ENCODE measurements at places on chromosomes 4 and X.

- no peak for DNase-seq
These were observed 21.4 kb downstream of the SH3RF1 start for GRCh38 chr4:169249214-169249973.

GRCh38 chr4:26496207-26496783 is 6.0 kb upstream of the CCKAR start:
- no peak for DNase-seq

- no peak for DNase-seq
These were observed 63.5 kb downstream of the PDK3 start for GRCh38 chrX:24528605-24529004.

GRCh38 chr4:77148078-77148477 is 8.9 kb upstream of the CCNG2 start:
- peak; percentile 53 for DNase-seq

GRCh38 chr4:4735136-4735750 is 124.2 kb upstream of the MSX1 start:
- DNase-seq = no peak

DNA sequence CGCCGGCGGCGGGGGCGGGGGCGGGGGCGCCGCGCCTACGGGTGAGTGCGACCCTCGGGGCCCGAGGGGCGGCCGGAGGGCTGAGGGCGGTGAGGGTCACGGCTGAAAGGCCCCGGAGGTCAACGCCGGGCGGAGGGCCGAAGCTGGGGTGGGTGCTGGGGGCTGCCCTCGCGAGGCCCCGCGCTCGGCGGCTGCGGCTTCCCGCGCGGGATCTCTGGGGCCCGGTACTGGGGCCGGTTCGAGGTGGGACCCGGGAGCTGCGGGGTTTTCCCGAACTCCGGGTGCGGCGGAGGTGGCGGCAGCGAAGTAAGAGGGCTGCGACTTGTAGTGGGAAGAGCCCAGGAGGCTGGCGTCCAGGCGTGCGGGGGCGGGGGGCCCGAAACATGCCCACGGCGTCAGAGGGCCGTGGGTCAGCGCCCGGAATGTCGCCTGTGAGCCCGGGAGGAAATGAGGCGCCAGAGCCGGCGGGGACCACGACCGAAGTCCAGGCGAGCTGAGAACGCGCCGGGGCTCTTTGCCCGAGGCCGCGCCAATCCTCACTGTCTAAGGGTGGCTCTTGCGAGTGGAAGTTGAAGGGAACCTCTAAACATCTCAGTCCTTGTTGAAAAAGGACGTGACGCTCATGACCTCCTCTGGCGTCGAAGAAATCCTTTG is 407 bp downstream of the IL13RA1 start:
- no peak for DNase-seq

- no peak for DNase-seq
These were observed 1157.2 kb upstream of the ADGRL3 start for GRCh38 chr4:60042941-60043340.

- peak; percentile 92 for DNase-seq
These were observed 53.3 kb downstream of the RGS12 start for GRCh38 chr4:3346146-3346545.

- no peak for DNase-seq
These were observed 10.4 kb downstream of the CCNI start for GRCh38 chr4:77065382-77065781.

GRCh38 chrX:117059848-117060247 is 597.1 kb upstream of the CT83 start:
- no peak for DNase-seq

DNA sequence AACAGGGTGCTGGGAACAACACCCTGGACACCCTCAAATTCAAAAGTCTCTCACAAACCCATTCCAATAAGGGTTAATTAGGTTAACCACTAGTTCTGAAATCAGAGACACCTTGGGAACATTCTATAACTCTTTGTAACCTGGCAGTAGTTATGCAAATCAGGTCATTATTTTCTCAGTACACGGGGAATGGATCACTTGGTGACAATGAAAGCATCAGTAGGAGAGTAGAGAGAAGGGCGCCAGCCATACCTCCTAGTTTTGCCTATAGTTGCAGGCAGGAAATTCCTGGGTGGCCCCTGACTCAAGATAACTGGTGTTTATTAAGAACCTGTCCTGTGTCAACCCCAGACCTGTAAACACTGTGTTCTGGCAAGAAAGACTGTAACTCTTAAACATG is 2.5 kb downstream of the CCDC110 start:
- no peak for DNase-seq

GRCh38 chr4:118989098-118990080 is 100.7 kb downstream of the SYNPO2 start:
- no peak for DNase-seq

DNA sequence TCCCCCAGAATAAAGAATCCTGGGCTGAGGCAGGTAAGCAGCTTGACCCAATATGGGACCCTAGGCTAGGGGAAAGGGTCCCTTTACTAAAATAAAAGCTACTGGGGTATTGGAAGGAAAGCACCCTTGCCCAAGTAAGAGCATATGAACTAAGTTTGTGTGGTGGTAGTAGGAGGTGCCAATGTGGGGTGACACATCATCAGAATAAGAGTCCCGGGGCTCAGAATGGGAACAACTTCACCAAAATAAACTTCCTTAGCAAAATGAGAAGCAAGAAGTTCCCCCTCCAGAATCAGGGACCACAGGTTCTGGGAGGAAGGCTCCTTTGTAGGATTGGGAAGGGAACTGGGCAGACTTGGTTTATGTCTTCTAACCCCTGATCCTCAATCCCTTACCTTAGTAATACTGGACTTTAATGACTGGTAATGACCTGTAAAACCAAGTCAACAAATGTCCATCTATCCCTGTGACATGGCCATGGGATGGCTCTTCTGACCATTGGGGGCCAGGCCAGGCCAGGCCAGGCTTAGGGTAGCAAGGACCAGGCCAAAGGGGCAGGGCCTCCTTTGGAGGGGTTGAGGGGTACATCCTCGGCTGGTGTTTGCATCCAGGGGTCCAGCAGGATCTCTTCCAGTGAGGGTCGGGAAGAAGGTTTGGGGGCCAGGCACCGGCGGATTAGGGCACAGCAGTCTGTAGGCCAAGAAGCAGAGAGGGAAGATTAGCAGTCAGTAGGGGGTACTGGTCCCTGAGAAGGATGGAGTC is 2.3 kb upstream of the SLC35A2 start:
- no peak for DNase-seq

DNA sequence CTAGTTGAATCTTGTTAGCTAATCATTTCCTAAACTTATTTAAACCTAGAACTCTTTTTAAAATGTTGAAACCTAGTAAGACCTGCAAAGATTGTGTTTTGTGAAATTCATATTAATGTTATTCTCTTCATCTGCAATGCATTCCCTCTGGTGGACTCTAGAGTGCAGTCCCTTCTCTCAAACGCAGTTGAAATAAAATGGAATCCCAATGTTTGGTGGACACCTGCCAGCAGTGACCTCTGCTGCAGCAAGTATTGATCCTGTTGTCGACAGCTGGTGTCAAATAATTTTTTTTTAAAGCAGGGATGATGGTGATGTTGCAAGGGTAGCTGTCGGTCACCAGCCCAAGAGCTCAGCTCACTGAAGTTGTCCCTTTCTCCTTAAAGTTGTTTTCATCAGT is 492.0 kb downstream of the ZIC3 start:
- DNase-seq = no peak

- no peak for DNase-seq
These were observed 73.1 kb downstream of the TIGD2 start for GRCh38 chr4:89184407-89184806.

DNA sequence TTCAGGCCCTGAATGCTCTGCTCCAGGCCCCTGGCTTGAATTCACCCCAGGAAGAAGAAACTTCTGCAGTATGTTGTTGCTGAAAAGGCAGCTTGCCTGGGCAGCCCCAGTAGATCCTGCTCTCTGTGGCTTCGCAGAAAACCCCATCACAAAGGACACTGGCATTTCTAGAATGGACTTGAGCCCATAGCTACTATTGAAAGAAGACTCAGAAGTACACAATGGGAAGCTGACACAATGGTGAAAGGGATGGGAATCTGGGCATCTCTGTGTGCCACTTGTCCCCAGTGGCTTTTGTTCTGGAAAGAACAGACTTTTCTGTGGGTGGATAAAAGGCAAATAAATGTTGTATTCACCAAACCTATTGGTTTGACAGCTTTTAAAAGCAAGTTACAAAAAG is 67.4 kb upstream of the SCML1 start:
- no peak for DNase-seq

DNA sequence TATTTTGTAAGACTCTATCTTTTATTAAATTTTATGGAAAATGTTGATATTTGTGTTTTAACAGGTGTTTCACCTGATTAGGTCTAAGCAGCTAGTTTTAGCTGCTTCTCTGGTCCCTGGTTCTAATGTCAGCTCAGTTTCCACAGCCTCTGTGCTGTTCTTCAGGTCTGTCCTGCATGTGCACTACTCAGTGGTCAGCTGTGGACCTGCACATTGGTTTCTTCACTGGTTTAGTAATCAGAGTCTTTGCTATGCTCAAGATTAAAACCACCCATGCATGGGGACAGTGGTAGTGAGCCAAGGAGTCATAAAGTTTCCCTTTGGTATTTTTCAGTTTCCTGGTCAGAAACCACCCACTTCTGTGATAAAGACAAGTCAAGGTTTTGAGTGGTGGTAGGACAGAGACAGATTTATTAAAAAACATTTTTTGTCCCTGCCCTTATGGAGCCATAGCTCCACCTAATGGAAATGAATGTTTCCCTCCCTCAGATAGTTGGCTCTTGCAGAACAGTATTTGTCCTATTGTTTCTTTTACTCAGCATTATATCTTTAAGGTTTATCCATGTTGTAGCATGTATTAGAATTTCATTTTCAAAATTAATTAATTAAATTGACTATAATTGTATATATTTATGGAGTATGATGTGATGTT is 36.8 kb upstream of the VBP1 start:
- peak; percentile 41 for DNase-seq

GRCh38 chr4:106312997-106313522 is 2.9 kb downstream of the TBCK start:
- DNase-seq = no peak

- DNase-seq = no peak
These were observed 6.2 kb downstream of the CHIC2 start for GRCh38 chr4:54058171-54058570.

DNA sequence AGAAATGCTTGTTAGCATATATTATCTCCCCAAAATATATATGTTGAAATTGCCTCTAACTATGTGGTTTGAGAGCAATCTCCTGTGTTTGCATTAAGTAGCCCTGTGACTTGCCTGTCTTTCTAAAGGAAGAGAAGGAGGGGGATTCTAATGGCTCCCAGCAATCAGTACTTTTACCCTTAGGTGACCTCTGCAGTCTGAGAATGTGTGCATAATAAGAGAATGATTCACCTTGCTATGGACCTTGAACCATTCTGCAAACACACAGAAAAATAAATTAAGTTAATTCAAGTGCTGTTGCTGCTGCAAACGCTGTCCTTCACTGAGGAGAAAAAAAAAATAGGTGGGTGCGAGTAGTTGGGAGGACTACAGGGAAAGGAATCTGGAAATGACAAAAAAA is 322.2 kb downstream of the IQCM start:
- DNase-seq = no peak

DNA sequence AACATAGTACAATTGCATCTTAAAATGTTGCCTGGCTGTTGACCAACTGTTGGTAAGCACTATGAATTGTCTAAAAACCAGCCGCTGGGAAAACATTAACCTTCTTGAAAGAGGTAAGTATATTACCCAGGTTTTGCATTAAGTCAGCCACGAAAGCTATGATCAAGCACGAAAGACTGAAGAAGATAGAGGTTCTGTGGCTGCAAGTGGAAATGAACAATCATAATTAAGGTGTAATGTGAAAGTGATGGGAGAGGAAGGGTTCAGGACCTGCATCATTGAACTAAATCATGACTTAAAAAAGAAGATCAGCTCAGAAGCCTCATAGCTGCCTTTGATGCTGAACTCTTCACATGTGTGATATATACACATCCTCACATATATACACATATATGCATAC is 341.0 kb downstream of the NR3C2 start:
- no peak for DNase-seq

GRCh38 chr4:167452922-167453430 is 218.7 kb upstream of the SPOCK3 start:
- DNase-seq = no peak

DNA sequence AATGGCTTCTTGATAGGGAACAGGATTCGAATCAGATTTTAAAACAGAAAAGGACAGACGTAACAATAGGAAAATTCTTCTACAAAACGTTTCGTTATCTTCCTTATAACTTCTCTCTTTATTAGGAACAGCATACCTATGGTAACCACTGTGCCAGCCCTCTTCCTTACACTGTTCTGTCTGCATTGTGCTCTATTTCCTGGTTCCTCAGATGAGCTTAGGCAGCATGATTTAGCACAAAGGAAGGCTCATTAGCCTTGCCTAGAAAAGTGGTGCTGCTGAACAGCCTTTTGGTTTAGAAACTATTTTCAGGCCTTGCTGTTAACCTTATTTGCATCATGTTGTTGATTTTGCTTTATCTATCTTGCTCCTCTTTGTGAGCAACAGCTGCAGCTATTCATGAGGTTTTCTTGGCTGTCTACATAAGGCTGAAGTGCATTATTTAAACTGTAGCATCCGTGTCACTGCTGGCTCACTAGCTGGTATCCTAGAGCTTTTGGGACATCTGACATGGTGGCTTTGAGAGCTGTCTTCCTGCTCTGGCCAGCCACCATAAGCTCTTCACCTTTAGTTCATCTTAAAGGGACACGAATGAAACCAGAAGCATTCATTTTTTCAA is 69.9 kb upstream of the NRK start:
- no peak for DNase-seq

GRCh38 chr4:73859614-73860088 is 6.6 kb downstream of the PF4V1 start:
- no peak for DNase-seq

DNA sequence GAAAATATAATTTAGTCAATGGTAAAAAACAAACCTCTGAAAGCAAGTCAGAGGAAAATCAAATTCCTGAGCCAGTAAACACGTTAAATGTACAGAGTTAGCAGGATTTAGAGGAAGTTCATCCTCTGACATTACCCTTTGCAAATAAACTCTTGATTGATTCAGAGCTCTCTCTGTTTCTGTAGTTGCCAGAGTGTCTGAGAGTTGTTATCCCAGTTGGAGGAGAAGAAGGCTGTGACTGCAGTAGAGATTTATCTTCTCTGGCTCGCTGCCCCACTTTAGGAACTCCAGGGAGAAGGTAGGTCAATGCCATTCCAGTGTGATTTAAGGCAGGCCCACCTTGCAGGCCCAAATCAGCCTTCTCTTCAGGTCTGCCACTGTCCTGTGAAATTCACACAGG is 6.2 kb upstream of the AMOT start:
- DNase-seq = no peak

DNA sequence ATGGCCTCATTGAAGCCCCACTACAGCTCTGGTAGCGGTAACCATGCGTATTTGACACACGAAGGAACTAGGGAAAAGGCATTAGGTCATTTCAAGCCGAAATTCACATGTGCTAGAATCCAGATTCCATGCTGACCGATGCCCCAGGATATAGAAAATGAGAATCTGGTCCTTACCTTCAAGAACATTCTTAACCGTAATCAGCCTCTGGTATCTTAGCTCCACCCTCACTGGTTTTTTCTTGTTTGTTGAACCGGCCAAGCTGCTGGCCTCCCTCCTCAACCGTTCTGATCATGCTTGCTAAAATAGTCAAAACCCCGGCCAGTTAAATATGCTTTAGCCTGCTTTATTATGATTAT is 876 bp downstream of the HPRT1 start:
- DNase-seq = peak; percentile 54

- DNase-seq = no peak
These were observed 15.7 kb downstream of the HAUS3 start for GRCh38 chr4:2226261-2226660.

Measured in hematopoietic multipotent progenitor cell treated with erythropoietin and hydrocortisone succinate and interleukin-3 and kit ligand, for 6 days (in vitro differentiated cells).